ENCODE measurements at places on chromosomes 4 and X. TPM values are rescaled to one million over a fixed set of nuclear protein-coding genes. Genes with fewer than 3 reads are reported as not detected.

The SPANXN3 gene
- total RNA-seq = not detected

The LRRC66 gene
- total RNA-seq = 0.10 TPM

The MAGED2 gene
- total RNA-seq = 31.7 TPM

The TAF1 gene
- total RNA-seq = 31.5 TPM

The AMER1 gene
- total RNA-seq = 3.6 TPM

The ADGRG4 gene
- total RNA-seq = not detected

The PLP1 gene
- not detected for total RNA-seq

The MAGIX gene
- total RNA-seq = 0.99 TPM

The CEP44 gene
- 20.2 TPM for total RNA-seq

The CENPE gene
- total RNA-seq = 27.1 TPM

The EVC2 gene
- total RNA-seq = 0.82 TPM

The FAM114A1 gene
- total RNA-seq = not detected

The CSN1S1 gene
- total RNA-seq = not detected
